Lung (tissue), 17 donors: ENCODE measurements at places on chromosomes 13 and 19.

- no peak for DNase-seq
Observed at GRCh38 chr13:87837946-87838345, 166.8 kb downstream of the SLITRK5 start.

DNA sequence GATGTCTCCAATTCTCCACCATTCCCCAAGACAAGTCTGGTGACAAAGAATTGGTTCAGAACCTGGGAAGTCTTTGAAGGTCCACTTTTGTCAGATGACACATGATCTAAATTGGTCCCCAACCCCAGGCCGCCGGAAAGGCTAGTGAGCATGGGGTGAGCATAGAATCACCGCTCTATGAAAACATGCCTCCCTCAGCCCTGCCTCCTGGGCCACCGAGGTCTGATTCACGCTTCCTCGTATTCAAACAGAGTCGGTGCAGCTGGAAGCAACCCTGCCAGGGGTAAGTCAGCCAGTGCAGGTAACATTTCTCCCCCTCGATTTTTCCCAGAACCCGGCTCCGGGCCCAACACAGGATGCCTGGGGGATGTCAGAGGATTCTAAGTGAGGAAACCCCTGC is 33.9 kb upstream of the KLF2 start:
- no peak for DNase-seq

DNA sequence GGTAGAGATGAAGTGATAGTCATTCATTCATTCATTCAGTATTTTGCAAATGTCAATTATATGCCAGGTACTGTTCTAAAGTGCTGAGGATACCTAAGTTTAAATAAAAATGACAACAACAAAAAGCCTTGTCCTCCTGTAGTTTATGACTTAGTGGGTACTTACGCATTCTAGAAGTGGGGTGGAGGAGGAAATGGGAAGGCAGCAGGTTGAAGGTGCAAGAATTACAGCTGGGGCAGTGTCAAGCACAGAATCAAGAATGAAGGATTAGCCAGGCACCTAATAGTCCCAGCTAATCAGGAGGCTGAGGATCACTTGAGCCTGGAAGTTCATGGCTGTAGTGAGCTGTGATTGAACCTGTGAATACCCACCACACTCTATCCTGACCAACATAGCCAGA is 90.7 kb upstream of the STARD13 start:
- no peak for DNase-seq

GRCh38 chr19:5594521-5594950 is 26.8 kb upstream of the TINCR start:
- no peak for DNase-seq

DNA sequence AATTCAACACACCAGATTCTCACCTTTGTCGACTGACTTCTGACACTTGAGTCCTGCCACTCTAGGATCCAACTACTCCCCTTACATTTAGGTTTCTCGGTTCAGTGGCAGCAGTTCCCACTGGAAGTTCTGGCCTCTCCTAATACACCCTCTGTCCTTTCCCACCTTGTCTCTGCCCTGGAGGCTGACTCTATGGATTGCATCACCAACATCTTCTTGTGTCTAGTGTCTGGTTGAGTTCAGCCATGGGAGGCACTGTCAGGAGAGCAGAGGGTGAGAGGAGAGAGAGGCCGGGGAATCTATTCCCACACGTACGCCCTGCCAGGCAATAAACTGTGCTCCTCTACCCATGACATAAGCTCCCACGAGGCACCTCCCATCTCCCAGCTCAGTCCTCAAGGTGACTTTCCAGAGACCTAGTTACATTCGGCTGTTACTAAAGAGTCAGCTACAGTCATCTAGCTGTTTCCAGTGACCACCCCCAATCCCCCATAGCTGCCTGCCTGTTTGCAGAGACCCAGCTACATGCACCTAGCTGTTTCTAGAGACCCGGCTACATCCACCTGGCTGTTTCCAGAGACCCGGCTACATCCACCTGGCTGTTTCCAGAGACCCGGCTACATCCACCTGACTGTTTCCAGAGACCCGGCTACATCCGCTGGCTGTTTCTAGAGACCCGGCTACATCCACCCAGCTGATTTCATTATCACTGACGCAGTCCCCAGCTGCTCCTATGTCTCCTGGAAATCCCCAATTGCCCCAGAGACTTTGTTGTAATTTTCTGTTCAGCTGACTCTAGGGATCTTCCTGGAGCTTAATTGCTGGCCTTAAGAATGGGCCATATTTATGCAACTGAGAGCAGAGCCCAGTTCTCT is 8.1 kb upstream of the LILRB4 start:
- no peak for DNase-seq
